NCI-H146 (cell line): ENCODE measurements at places on chromosomes 6 and 20.

DNA sequence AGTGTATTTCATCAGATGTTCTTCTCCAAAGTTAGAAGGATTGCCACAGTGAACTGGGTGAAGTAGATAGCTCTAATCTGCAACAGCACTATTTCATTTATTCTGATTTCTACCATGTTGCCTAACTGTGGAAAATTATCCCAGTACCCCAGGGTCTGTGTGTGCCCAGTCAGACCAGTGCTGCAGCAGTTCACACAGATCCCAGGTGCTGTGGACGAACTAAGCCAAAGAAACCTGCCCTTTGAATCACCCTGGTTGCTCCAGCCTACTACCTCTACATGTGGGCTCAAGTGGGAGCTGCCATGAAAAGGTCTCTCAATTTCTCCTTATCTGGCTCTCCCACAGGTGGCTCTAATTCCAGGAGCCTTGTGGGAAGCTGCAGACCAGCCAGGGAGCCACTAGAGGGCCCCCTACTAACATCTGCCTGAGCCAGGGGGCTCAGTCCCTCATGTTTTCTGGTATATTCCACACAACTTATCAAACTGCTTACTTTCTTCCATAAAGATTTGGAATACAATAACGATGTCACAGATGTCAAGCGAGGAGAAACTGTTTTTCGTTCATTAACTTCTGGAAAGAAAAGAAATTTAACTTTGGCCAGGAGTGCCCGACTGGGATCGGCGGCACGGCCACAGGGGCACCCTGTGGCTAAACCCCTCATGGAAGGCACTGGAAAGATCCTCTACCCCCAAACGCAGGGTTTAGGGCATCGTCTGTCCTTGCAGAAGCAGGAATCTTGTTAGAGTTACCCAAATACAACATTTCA lies 31.6 kb upstream of the LY86 start:
- peak; percentile 11 for DNase-seq

DNA sequence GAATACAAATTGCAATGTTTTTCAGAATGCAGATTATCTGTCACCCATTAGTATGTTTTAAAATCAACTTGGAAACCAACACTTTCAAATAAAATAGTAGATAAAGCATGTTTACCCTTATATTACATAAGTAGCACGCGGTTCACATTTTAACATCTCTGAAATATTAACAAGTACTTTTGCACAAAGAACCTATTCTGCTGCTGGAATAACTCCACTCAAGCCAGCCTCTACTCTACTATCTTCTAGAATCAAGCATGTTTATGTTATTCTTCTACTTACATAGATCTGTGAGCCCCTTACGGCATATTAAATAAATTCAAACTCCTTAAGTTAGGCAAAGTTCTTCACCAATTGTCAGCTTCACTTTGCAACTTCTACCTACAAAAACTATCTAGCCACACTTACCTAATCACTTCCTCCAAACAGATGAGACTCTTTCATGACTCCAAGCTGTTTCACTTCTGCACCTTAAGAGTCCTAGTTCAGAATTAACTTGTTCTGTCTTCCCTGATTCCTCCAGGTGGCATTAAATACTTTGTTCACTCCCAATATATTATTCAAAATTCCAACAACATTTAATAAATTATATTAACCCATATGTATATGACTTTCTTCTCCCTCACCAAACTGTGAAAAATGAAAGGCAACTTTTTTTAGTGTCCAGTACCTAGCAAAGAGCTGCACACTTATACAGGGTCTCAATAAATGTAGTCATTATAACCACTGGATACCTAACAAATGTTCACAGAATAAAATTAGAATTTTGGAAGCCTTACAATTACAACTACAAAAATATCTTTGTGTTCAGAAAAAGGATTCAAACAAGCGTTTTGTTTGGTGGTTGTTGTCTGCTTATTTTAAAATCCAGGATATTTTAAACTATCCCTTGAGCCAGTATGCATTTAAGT lies 12.1 kb downstream of the CEP85L start:
- no peak for DNase-seq

- no peak for DNase-seq
These were observed 105.4 kb downstream of the NCOA3 start for GRCh38 chr20:47606983-47607613.

GRCh38 chr20:32494483-32495216 lies 90.5 kb downstream of the NOL4L start:
- DNase-seq, result no peak

DNA sequence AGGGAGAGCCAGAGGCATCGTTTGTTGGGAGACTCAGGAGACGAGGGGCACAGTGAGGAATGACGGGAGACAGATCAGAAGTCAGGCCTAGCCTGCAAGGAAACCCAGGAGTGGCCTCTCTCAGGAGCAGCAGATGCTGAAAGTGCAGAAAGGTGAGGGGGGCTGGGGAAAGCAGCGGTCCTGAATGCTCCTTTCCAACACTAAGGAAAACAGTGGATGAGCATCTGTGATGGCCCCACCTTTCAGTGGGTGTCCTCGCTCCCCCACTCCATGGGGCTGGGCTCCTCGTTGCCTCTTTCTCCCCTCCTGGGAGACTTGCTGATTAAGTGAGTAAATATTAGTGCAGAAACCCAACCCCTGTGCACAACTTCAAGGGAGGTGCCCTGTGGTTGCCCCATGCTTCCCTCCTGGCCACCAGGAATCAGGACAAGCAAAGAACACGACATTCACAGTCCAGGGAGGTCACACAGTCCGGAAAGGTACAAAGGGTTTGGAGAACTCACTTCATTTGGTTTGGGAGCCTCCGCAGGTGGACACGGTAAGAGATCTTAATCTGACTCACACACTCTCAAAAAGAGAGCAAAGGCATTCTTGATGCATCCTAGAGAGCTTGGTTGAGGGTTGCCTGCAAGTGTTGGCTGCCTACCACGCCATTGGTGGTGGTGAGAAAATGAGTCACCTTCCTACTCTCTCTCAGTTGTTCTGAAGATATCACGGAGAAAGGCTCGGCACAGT lies 9.7 kb upstream of the BPIFB1 start:
- no peak for DNase-seq

GRCh38 chr6:137737836-137738596 lies 129.0 kb upstream of the TNFAIP3 start:
- no peak for DNase-seq

DNA sequence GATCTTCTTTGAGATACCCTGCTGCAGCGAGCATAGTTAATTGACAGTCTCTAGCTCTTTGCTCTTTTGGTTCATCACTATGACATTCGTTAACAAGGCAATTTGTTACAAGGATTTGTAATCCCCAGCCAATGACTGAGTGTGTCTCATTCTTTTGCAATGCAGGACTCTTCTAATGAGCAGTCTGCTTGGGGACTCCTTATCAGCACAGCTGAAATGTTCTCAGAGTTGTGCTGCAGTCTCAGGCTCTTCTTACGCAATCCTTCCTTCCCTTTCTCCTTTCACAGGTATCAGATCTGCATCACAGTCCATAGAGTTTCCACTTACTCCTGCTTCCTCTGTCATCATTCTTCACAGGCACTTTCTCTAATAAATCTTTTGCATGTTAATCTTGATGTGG lies 161.2 kb upstream of the OGFRL1 start:
- no peak for DNase-seq

DNA sequence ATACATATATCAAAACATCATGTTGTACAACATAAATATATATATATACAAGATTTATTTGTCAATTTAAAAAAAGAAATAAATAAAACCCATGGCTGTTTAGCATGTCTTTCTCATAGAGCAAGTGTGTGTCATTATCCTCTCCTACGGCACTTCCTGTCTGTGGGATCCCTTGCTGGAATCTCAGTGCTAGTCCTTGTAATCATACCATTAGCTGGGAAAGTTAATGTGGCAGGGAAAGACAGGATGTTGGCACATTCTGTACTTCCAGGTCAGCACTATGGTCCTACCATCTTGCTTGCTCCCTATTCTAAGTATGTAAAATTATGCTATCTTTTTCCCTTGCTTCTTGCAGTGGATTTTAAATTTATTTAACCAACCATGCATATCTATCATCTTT lies 9.5 kb upstream of the SLC17A3 start:
- DNase-seq, result no peak
